ENCODE measurements at places on chromosomes 7 and 10.

DNA sequence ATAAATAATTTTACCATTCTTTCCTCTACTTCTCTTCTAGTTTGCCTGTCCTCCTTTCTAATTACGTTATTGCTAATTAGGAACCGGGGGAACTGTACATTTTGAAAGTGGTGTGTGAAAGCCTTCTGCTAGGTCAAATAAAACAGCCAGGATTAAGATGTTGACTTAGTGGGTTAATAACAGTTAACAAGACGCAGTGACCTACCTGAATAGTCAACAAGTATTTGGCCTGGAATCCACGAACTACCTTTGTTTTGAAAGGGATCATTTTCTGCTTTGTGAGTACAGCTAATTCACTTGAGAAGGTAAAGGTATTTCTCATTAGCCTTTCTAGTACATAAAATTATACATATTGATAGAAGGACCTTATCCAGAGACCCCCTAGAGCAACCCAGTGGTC is 139.9 kb downstream of the COL28A1 start:
- DNase-seq = no peak

- peak; percentile 48 for DNase-seq
Measured at GRCh38 chr10:89207801-89208551, 859 bp upstream of the CH25H start.

DNA sequence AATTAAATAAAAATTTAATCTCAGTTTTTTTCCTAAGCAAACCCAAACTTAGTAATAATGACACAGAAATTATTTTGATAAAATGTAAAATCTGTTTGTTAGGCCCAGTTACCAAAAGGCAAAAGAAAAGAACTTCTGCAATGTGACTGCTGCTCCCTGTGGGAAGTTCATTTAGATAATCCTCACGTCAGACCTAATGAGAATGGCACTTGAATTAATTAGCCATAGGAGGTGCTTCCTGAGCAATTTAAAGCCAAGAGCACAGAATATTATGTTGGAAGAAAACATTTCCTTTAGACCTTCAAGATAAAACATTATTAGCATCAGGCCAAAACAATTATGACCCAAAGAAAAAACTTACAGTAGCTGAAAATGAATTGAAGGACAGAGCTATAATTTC is 19.4 kb downstream of the SPAM1 start:
- DNase-seq = no peak

DNA sequence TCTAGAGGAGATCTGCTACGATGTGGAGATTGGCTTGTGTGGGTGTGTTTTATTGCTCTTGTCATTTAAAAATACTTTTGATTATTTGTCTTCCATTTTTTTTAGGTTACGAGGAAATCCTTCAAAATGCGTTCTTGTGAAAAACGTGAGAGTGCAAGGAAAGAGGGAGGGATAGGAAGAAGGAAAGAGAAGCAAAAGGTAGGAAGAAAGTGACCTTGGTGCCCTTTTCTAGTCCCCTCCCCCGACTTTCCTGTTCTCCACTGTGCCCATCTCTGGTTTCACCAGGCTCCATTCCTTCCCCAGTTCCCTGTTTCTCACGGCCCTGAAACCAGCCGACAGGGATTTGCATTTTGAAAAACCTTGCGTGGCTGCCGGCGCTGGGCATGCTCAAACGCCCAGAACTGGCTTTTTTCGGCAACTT is 506 bp upstream of the GNAI1 start:
- peak; percentile 75 for DNase-seq

DNA sequence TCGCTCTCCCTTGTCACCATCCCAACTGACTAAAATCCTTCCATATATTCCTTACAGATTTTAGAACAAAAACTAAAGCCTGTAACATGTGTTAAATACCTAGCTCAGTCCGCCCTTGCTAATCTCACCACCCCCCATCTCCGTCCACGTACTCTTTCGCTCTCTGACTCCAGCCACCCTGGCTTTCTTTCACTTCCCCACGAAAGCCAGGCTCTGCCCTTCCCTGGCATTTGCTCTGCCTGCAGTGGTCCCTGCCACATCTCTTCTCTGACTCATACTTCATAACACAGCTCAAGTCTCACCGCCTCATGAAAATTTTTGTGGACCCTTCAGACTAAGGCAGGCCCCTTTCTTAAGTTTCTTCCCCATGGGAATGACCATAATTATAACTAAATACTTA is 11.7 kb upstream of the GPAM start:
- no peak for DNase-seq

DNA sequence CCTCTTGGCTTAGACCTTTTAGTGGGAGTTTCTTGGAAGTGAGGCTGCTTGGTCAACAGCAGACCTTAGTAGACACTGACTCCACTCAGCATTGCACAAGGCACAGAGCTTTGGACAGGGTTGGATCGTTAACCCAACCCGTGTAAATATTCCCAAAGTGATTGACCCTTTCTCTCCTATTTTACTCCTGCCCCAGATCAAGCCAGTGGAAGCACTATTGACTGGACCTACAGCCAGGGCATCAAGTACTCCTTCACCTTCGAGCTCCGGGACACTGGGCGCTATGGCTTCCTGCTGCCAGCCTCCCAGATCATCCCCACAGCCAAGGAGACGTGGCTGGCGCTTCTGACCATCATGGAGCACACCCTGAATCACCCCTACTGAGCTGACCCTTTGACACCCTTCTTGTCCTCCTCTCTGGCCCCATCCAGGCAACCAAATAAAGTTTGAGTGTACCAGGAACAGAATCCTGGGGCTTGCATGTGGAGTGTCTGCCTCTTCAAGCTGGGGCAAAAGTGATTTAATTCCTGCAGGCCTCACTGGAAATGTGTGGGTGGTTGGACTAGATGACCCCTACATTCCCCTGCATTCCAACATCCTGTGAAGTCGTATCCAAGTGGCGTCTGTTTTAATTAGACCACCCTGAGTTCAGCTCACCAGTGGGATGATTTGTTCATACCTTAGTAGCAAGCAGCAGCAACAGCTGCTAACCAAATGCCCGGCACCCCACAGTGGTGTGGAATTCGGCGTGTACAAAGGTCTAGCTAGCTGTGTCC is 7.5 kb downstream of the CPA1 start:
- no peak for DNase-seq

All from midbrain (tissue), 1 donor.